Dermis microvascular lymphatic vessel endothelial cell (primary cell): ENCODE measurements at places on chromosomes 12 and 14. TPM values are rescaled to one million over a fixed set of nuclear protein-coding genes. Genes with fewer than 3 reads are reported as not detected.
A peak's percentile ranks its signal among the peaks of the same experiment; 100 is the strongest.

- DNase-seq = peak; percentile 44
Observed at GRCh38 chr14:105087963-105088811, 23.0 kb upstream of the GPR132 start.

- DNase-seq = no peak
Observed at GRCh38 chr12:131852551-131853299, 24.5 kb downstream of the MMP17 start.

- DNase-seq = no peak
Observed at GRCh38 chr14:34075042-34075744, 124.3 kb upstream of the EGLN3 start.

- no peak for DNase-seq
Observed at GRCh38 chr12:23555180-23555824, 394.2 kb downstream of the SOX5 start.

GRCh38 chr14:93032421-93032936, 83.2 kb downstream of the ITPK1 start:
- DNase-seq = no peak

- DNase-seq = no peak
Observed at GRCh38 chr12:19970116-19970515, 398.2 kb upstream of the PDE3A start.

DNA sequence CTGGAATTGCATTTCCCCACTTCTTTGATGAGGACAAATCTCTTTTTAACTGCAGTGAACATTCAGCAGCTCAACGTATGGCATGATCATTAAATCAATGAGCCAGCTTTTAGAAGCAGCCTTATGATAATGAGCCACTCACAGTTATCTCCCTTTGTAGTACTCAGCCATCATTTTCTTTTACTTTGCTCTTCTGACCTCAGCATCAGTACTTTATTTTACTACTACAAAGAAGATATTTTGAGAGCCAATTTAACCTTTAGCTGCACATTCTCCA, 250.0 kb upstream of the CLEC14A start:
- no peak for DNase-seq

DNA sequence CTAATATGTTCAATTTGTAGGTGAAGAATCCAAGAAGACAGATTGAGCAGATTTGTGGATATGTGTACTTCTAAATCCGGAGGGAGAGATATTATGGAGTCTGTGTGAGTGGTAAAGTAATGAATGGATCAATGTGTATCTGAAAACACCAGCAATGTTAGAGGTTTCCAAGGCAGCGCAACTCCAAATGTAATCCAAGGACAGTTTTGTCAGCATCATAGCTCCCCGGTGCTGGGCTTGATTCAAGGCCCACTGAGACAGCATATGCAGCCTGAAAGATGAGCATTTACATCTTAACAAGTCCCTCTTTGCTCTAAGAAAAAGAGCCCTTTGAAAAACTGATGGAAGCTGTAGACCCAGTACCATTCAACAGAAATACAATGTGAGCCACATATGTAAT, 38.3 kb upstream of the FRMD6 start:
- no peak for DNase-seq

DNA sequence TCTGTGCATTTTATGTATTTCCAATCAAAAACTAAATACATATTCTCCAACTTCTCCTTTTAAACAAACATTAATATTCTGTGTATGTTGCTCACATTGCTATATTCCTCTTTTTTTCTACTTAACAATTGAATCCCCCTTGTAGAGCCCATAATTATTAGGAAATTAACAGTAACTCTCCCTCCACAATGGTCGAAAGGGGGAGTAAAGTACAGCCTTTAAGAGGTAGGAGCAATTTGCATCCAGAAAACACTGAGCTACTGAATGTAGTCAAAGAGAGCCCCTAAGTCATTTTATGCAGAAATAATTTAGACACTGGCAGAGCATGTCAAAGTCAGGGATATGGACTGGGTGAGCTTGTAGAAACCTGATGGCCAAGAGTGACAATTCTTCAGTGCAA, 57.2 kb upstream of the SCN8A start:
- no peak for DNase-seq

- DNase-seq = no peak
Observed at GRCh38 chr14:57660208-57660607, 166.6 kb upstream of the CCDC198 start.

DNA sequence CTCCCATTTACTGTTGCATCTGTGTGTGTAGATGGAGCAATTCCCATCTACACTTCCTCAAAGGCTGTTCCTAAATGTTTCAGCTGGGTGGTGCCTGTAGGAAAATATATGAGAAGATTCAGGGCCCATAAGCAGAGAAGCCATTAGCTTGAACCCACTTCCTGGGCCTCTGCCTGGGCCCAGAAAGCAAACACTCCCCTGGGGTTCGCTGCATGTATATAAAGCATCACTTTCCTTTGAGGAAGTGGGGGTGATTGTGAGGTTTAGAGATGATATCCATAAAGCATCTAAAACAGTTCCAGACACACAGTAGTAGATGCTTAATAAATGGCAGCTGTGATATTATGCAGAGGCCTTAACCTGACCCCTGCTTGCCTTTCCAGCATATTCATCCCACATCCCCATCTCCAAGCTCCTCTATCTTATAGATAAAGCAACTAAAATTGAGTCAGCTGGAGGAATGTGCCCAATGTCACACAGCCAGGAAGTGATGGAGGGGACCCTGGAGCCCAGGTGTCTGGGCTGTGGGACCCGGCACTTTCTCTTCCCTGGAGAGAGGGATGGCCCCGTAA, 280.0 kb upstream of the CRY1 start:
- DNase-seq = no peak

DNA sequence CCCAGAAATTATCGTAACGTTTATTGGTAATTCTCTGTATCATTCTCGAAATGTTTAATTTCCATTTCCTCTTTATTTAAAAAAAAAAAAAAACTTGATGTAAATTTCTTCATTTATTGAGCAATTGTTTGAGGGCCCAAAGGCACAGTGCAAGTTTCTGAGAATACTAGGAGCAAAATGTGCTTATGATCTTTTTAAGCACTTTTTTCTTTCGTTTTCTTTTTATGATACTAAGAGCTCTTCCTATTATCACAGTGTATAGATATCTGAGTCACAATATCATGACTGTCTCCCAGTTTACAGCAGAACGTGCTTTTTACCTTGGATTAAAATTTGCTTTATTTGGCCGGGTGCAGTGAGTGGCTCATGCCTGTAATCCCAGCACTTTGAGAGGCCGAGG, 5.6 kb downstream of the ATP2A2 start:
- DNase-seq = no peak

- no peak for DNase-seq
Observed at GRCh38 chr12:49515266-49515665, 23.6 kb upstream of the KCNH3 start.

- DNase-seq = no peak
Observed at GRCh38 chr14:100440758-100441203, 117.6 kb downstream of the SLC25A47 start.

DNA sequence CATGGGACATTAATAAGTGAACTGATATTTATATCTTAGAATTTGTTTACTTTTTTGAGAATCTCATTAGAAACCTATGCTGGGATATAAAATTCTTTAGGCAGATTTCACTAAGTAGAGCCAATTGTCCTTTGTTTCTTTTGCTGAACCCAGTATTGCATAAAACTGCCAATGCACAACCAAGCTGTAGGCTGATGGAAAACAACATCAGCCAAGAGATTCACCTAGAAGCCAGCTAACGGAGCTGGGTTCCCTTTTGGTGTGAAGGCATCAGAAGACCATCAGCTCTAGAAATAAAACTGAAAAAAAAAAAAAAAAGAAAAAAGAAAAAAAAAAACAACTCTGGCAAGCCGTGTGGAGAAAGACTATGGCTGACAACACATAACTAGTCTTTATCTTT, 328.2 kb upstream of the PDE3A start:
- no peak for DNase-seq

DNA sequence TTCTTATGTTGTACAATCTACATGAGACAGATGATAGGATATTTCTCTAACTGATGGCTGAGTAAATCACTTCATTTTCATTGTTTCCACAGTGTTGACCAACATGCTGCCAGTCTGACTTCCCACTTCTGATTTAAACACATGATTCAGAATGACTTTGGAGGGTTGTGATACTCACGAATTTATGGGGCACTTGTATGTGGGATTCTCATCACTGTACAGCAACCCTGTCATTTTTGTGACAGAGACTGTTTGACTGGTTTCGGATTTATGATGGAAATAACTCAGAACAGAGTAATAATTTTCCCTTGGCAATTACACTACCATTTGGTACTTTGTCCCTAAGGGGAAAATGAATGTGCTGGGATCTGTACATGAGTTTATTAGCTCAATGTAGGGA, 333.8 kb downstream of the TRHDE start:
- no peak for DNase-seq

DNA sequence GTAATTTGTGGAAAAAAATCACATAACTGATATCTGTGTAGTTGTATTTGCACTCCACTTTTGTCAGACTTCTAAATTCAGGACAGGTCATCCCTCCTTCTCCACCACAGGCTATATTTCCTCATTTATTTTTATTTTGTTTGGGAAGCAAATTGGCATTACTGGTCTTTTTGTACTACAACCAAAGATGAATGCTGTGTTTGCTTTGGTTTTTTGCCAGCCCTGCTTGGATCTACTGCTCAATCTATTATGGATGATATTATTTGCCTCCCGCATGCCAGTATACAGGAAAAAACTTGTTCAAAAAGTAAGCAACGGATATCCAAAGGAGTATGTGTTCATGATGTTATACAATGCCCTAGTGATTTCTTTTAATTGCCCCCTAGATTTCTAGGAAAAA, 948.8 kb downstream of the TRHDE start:
- DNase-seq = no peak

PZP gene
- total RNA-seq = 0.25 and 0.26 TPM in 2 replicates

TGM1 gene
- total RNA-seq = 0.38 and 0.64 TPM in 2 replicates

LHX5 gene
- not detected in 2 replicates for total RNA-seq

ISM2 gene
- under 0.01 TPM in 2 replicates for total RNA-seq
